Stimulated activated CD4-positive, alpha-beta T cell treated with anti-CD3 and anti-CD28 coated beads, Interleukin-15, amount 100 ng/mL, for 24 hours (primary cell): ENCODE measurements at places on chromosomes 13 and 19.

- DNase-seq: peak; percentile 85
These were observed 990 bp upstream of the ZMYM2 start for GRCh38 chr13:19957320-19958154.

GRCh38 chr19:18484992-18485391 lies 36.9 kb downstream of the ELL start:
- no peak for DNase-seq

DNA sequence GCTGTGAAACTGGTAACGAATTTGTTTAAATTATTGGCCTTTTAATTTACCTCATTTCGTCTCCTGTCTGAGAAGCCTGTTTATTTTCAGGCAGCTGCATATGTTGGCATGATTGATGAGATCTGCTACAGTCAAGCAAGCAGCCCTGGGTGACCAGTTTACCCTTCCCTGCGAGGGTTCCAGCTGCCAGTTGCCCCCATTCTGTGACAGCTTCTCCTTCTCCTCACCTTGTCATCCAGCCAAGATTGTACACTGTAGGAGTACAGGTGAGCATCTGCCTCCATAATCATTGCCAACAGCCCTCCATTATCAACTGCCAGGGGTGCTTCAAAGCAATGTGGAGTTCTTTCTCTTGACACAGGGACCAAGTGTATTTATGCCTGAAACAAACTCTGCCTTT lies 1979.9 kb upstream of the PRR20A start:
- DNase-seq: no peak

DNA sequence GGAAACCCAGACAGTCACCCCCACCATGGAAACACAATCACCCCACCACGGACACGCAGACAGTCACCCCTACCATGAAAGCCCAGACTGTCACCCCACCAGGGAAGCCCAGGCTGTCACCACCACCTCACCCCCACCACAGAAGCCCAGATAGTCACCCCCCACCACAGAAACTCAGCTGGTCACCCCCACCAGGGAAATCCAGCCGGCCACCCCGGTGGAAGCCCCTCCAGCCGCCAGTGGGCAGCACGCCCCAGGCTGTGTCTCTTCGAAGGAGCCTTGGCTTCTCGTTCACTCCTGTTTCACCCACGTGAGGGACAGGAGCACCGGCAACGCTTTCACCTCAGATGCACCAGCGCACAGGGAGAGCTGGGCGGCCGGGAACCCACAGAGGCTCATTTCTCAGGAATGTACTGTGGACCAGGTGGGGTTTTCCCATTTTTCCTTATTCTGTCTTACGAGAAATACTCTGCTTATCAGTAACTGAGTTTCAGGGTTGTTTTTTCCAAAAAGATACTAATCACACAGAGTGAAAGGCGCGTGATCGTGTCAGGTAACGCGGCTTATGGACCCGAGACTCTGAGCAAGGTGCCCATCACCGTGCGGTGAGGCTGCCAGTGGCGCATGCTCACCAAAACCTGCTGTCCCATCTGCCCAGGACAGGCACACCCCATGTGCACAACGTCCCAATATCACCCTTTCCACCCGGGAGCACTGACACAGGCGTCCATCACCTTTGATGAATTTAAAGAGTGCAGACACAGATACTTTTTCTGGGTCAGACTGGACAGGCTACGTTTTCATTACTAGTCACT lies 28.0 kb downstream of the CARS2 start:
- peak; percentile 37 for DNase-seq

GRCh38 chr19:5262721-5263120 lies 77.9 kb downstream of the PTPRS start:
- no peak for DNase-seq

GRCh38 chr19:1503089-1503924 lies 9.5 kb downstream of the ADAMTSL5 start:
- peak; percentile 83 for DNase-seq

- DNase-seq: no peak
These were observed 692.3 kb downstream of the SLITRK1 start for GRCh38 chr13:83190020-83190419.

DNA sequence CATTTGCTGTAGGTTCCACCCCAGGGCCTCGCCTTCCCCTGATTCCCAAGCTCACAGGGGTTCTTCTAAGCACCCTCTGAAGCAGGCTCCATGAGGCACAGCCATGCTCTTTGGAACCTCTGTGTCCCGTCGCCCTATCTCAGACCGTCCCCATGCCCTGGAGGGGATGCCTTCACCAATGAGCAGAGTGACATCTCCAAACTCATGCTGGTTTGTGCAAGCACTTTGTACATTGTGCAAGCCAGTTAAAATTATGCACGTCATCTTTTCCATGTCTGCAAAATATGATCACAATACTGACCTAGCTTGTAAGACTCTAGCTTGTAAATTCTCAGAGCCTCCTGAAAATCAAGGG lies 46.5 kb upstream of the RAP2A start:
- no peak for DNase-seq

DNA sequence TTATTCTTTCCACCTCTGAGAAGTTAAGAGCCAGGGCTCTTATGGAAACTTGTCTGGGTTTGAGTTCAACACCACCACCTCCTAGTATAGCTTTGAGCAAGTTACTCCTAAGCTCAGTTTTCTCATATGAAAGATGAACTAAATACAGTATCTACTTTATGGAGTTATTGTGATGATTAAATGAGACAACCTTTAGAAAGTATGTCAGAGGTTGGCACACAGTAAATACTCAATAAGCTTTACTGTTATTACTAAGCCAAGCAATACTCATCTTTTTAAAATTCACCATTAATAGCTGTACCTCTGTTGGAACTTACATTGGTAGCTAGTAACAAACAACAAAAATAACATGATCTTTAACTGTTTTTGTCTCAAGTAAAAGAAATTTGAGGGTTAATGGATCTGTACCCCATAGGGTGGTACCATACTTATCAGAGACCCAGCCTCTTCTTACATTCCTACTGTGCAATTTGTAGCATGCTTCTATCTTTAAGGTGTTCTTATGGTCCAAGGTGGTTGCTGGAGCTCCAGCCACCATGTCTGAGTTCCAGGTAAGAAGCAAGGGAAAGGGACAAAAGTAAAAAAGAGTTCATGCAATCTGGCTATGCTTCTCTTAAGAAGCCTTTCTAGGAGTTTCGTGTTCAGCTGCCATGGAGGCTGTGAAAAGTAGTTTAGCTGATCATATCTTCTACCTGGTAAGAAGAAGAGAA lies 24.1 kb upstream of the NDFIP2 start:
- DNase-seq: no peak

GRCh38 chr13:110017379-110017778 lies 231.0 kb upstream of the IRS2 start:
- DNase-seq: no peak
